ENCODE measurements at places on chromosomes 16 and 17. TPM values are rescaled to one million over a fixed set of nuclear protein-coding genes. Genes with fewer than 3 reads are reported as not detected.

DNA sequence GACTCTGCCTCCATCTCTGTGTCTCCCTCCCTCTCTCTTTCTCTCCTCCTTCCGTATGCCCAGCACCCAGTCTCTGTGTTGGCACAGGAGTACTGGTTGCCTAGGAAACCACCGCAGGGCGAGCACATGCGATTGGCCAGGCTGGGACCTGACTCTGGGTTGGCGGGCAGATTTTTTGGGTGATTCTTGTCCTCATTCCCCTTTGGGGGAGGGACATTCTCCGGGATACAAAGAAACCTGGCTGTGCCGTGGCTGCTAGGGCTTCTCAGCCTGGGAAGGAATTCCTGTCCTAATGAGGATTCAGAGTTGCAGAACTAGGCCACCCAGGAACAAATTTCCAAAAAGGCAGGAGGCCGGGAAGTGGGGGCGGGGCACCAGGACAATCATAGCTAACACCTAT, 168.9 kb downstream of the SHISA9 start:
- DNase-seq: no peak

DNA sequence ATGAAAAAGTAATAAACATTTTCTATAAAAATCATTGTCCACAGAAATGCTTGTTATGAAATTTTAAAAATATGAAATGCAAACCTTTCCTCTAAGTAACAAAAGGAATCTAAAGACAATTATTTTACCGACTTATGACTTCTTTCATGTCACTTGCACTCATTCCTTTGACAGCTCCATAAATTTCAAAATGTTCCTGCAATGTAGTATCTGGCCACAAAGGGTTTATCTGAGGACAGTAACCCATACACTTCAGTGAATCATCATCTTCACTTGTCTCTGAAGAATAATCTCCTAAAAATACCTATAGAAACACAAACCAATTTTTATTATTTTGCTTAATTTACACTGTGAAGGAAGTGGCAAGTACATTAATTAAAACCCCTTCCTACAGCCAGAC, 25.6 kb upstream of the ABCA10 start:
- DNase-seq: no peak

GRCh38 chr17:17077861-17078732, 35.8 kb downstream of the MPRIP start:
- no peak for DNase-seq

DNA sequence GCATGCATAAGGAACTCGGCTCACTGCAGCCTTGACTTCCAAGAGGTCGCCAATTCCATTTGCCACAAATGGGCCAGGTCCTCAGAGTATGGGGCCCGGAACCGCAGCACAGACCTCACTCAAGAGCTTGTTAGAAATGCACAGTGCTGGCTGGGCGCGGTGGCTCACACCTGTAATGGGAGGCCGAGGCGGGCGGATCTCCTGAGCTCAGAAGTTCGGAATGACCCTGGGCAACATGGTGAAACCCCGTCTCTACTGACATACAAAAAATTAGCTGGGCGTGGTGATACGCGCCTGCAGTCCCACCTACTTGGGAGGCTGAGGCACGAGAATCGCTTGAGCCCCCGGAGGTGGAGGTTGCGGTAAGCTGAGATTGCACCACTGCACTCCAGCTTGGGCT, 19.6 kb upstream of the N4BP1 start:
- DNase-seq: no peak

MT4 gene
- not detected for total RNA-seq

DCAF7 gene
- total RNA-seq: 48.0 TPM

Measured in foreskin keratinocyte (primary cell).